ENCODE measurements at places on chromosomes 16 and 17.

DNA sequence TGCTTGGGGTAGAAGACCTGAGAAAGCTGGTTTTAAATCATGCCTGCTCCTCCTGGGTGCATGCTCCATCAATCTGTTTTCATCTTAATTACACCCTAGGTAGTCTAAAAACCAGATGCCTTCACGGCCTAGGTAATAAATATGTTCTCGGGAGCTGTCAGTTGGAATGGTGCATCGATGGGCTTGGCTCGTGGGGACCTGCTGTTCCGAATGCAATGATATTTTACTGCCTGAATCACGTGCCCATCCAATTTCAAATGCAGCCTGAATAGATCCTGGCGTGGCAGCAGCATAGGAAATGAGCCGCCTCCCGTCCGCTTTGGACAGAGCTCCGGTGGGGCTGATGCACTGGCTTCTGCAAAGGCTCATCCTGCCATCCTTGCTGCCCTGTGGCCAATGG lies 18.8 kb upstream of the FAAP100 start:
- no peak for DNase-seq

DNA sequence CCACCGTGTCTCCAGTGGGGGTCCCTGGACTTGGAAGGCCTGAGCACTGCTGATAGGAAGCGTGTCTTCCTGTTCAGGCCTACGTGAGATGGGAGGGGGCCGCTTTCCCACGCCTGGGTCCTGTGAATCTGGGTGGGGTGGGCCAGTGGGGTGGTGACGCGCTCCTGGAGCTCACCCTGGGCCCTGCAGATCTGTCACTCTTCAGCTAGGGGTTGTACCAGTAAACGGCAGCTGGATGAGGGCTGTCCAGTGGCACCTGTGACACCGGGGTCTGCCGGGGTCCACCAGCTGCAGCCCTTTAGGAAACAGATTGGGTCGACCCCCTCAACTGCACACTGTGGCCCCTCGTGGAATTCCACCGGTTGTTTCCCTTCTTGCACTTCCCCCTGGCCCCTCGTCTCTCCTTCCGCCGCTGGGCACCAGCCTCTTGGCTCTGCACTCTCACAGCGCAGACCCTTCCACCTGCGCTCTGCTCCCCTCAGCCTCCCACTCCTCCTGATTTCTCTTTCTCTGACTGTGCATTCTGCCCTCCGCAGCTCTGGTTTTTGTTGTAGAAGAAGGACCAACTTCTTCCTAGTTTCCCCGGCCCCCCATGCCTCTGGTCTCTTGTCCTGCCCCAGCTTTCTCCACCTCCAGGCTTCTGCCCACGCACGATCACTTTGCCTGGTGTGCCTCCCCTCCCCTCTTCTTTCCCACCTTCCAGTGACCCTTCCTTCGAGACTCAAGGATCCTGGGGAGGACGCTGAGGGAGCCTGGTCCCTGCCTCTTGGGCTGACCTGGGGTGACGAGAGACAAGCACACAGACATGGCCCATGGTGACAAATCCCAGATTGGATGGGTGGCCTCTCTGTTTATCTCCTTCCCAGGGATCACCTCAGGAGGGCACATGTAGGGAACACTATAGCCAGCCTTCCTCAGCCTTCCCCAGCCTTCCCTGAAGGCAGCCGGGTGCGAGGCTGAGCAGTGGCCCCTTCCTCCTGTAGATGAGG lies 4.8 kb downstream of the MRC2 start:
- DNase-seq = no peak

GRCh38 chr17:48795444-48796162 lies 21.4 kb downstream of the TTLL6 start:
- DNase-seq = no peak

- no peak for DNase-seq
Observed at GRCh38 chr17:82463925-82464566, 5.5 kb downstream of the NARF start.

DNA sequence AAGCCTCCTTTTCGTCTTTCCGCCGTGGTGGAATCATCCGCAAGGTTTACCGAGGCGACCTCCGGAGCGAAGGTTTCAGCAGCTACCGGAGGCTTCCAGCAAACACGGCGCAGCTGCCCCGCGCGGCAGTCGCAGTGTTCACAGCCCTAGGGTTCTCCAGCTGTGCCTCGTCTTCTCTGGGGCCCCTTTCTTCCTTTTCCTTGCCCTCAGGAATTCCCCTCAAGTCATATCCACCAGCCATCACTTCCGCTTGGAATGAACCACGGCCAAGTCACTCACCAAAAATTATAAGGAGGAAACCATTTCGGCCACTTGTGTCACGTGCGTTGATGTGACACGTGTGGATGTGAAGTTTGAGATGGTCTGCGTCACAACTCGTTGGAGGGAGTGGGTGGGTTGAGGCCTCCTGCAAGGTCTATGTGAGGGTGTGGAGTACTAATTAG lies 636 bp upstream of the ERN1 start:
- DNase-seq = no peak

- no peak for DNase-seq
Observed at GRCh38 chr17:59433586-59433985, 102.1 kb downstream of the YPEL2 start.

GRCh38 chr16:19166500-19166899 lies 1.5 kb upstream of the SYT17 start:
- no peak for DNase-seq

DNA sequence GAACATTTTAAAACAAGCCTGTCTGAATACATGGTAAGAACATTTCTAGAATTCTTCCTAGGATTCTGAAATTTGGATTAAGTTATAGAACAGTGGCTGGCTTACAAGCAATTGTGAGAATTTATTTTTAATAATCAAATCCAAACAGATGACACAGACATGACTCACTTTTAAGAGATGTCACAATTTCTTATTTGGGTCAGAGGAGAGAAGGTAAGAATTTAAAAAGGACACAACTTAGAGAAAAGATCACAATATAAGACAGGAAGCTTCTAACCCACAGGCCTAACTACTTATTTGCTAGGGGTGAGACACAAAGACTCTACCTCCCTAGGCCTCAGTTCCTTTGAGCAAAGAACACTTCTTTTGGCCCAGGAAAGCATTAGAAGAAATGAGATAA lies 32.7 kb downstream of the ZZEF1 start:
- DNase-seq = no peak

DNA sequence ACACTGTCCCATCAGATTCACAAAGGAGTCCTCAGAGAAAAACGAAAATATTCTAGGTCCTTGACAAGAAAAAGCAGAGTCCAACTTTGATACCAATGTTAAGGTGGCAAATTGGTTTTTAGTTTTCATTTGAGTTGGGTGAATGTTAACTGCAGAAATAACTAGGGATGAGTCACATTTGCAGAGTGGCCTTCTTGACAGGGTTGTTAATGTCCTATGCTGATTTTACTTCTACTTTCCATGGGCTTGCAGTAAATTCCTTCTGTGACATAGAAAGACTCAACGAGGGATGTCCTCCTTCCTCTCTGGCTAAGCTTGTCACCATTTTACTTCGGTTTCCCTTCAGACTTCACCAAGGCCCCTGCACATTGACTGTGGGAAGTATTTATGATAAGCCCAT lies 47.2 kb upstream of the ICAM2 start:
- no peak for DNase-seq

GRCh38 chr17:28950017-28950751 lies 1.1 kb downstream of the PHF12 start:
- no peak for DNase-seq

DNA sequence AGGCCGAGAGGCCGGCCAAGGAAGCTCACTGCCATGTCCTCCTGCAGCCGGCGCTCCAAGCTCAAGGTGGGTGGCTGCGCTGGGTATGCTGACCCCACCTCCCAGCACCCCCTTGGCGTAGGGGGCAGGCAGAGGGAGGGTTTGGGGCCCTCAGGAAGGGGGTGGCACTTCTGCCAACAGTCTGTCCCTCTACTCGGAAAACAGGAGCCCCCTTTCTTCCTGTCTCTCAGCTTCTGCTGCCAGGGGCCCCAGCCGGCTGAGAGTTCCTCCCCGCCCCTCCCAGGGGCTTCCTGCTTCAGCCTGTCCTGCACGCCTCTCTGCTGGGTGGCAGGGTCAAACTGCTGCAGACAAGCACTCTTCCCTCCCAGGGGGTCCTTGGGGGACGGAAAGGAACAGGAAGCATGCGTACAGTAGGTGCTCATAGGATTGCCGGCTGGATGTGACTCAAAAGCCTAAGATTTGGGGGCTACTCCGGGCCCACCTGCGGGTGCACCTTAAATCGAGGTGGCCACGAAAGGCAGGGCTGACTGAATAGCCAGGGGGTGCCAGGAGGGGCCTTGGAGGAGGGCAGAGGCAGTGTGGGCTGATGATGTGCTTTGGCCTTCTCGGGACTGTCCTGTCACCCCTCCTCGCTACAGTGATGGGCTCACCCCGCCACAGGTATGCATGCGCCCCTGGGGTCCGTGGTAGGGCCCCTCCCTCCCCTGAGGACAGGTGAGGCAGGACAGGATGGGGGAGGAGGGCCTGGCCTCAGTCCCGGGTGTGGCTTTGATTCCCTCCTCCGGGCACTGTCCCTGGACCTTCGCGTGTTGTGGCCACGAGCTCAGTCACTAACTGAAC lies 4.0 kb downstream of the CBX2 start:
- DNase-seq = no peak

DNA sequence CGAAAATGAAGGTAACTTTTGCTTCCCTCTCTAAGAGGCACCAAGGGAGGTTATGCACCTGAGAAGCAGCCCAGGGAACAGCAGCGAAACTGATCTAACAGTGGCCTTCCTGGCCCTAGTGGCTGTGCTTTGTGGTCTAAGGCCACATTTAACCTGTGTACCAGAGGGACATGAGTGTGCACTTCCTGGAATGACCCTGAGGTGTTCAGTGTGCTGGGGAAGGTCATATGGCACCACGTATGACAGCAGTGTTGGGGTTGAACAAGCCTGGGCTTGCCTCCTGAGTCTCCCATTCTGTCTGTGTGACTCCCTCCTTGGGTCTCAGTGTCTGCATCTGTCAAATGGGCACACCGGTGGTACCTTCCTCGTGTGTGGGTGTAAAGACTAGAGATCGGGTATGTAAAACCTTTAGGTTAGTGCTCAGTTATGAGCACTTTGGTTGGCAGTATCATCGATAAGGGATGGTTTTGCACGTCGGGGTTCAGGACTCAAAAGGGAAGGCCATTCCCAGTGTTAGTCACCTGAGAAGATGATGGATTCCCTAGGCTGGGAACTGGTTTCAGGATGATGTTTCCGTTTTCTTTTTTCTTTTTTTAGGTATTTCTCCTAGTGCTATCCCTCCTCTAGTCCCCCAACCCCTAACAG lies 31.9 kb downstream of the PLCG2 start:
- DNase-seq = no peak

DNA sequence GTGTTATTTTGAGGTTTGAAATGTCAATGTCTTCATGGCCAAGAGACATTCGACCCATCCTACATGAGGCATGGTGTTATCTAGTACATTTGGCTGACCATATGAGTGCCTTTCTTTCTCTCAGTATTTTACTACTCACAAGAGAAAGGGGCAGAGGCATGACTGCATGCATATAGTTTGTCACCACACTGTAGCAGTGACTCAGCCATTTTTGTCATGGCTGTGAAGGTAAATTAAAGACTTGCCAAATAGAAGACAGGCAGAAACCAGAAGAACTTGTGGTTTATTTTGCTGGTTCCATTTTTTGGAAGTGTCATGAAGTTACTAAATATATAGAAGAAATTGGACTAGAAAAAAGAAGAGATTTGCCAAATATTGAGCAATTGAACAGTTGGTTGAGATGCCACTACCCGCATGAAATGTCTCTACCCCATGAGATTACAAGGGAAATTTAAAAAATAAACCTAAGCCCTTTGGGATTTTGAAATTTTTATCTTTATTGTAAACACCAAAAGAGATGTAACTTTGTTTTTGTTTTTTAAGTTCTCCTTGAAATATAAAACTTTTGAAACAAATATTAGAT lies 170.3 kb downstream of the CHD9 start:
- no peak for DNase-seq

GRCh38 chr16:67111951-67112444 lies 2.3 kb downstream of the PHAF1 start:
- no peak for DNase-seq

- DNase-seq = no peak
Observed at GRCh38 chr16:72299684-72300243, 127.8 kb upstream of the PMFBP1 start.

DNA sequence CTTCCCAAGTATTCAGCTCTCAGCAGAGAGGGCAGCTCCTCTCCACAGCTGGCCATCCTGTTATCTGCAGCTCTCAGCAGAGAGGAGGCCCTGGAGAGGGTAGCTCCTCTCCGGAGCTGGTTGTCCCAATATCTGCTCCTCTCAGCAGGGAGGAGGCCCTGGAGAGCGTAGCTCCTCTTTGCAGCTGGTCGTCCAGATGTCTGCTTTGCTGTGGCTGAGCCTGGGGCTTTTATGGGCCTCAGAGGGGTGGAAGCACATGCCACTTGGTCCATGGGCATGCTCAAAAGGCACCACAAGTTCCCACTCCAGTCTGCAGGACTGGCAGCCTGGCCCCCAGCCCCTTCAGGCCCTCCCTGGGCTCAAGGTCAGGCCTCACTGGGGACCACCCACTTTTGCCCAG lies 314.3 kb downstream of the KCNJ2 start:
- DNase-seq = no peak

DNA sequence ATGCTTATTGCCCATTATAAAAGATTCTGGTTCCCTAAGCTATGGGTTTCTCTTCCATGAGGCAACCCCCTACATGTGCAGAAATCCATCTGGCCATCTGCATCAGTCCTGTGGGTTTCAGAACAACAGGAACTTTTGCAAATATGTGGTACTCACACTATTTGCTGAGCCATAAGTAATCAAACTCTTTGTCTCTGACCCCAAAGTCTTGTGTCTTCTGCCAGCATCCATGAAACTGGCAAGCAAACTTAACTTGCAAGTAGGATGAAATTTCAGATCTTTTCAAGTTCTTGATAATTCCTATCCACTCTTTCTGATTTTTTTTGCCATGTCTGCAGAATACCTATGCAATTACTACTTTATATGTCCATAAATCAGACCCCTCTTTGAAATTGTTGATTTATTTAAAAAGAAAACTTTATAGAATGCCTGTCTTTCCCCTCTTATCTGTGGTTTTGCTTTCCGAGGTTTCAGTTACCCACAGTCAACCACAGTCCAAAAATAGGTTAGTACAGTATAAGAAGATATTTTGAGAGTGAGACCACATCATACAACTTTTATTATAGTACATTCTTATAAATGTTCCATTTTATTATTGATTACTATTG lies 158.4 kb upstream of the IRX3 start:
- no peak for DNase-seq

Data from COLO829 (cell line).